NCI-H1436 treated with DMSO at 0.1 percent for 48 hours (cell line): ENCODE measurements at places on chromosomes 5 and 9.

GRCh38 chr9:37592108-37592951 lies at the start of gene TOMM5:
TSS of gene TOMM5 (minus strand) at chr9:37592597. CDS start at chr9:37592532, 65 bp downstream.
- peak; percentile 51 for DNase-seq

DNA sequence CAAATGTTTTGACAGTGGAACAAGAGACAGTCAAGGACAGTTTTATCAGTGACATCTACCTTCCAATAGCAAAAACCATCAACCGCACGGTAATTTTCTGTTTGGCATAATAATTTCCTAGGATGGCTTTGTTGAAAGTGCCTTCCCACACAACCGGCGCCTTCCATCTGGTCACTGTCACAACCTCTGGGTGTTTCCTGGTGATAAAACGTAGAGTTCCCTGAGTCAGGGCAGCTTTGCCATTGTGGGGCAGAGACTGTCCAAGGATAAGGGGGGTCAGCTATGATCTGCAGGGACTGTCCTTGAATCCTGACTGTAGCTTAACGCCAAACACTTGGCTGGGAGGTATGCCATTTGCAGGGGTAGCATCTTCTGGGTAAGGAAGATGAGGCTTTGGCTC lies 47.6 kb downstream of the GGTA1 start:
- no peak for DNase-seq

DNA sequence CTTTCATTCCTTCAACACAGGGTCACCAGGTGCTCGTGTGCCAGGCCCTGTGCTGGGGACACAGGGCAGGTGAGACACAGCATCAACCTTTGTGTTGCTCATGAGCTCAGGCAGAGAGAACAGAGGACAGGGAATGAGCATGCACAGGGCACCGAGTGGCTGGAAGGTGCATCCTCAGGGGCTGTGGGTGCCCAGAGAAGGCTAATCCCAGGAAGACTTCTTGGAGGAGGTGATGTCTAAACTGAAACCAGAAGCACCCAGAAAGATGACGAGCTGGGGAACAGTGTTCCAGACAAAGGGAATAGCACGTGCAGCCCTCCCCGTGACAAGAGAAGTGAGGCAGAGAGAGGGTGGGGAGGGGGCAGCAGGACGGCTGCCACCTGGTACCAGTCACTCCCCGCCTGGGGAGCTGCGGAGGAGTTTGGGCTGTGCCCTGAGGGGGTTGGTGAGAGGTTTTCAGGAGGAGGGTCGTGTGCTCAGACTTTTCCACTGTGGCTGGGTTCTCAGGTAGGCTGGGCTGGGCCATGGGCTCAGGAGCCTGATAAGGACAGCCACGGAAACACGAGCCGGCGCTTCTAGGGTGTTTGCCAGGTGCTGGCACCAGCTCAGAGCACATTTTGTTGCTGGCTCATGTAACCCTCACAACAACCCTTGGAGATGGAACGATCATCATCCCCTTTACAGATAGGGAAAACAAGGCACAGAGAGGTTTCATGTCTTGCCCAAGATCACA lies 46.0 kb downstream of the HMCN2 start:
- DNase-seq, result no peak

DNA sequence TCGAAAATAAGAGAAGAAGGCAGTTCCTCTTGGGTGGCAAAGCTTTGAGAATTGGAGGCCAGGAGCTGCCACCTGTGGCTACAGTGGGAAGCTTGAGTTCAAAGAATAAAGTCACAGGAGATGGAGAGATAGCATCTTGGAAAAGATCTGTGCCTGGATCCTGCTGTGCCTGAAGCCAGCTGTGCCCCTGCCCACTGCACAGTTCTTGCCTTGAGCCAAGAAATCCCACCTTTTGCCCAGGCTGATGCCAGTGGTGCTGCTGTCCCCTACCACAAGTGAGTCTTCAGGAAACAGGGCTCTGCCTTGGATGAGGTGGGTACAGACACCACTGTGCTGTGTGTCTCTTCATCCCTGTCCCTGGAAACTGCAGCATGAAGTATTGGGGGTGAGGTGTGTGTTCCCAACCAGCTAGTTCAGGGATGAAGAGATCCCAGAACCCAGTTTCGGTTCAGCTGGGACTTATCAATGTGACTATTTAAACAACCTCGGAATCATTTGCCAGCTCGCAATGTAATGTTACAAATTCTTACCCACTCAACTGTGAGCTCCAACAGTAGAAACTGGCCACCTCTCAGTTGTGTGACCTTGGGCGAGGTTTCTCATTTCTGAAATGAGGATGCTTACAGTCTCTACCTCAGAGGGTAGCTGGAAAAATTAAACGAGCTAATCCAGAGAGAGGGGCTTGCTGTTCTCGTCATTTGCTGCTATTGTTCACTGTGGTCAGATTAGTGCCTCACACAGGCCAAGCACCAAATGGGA lies 5.9 kb downstream of the IER5L start:
- DNase-seq, result no peak

- DNase-seq, result no peak
These were observed 926.4 kb downstream of the MAT2B start for GRCh38 chr5:164431634-164432304.

- DNase-seq, result no peak
These were observed 136.4 kb downstream of the CACNA1B start for GRCh38 chr9:138013836-138014562.
